Activated CD4-positive, CD25-positive, alpha-beta regulatory T cell treated with anti-CD3 and anti-CD28 coated beads, Interleukin-2, amount 50 U/mL, for 16 hours (primary cell): ENCODE measurements at places on chromosomes 16 and 17.

DNA sequence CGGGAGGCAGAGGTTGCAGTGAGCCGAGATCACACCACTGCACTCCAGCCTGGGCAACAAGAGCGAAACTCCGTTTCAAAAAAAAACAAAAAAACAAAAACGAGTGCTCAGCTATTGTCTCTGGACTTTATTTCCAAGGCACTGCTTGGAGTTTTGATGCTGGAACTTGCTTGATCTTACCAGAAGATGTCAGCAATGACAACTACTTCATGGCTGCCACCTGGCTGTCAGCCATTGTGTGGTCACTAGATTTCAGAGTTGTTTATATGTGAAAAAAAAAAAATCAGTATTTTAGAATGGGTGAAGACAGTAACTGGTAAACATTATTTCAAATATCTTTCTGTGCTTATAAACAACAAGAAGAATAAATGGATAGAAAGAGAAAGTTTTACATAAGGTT, 26.3 kb upstream of the OR4D1 start:
- DNase-seq: no peak

DNA sequence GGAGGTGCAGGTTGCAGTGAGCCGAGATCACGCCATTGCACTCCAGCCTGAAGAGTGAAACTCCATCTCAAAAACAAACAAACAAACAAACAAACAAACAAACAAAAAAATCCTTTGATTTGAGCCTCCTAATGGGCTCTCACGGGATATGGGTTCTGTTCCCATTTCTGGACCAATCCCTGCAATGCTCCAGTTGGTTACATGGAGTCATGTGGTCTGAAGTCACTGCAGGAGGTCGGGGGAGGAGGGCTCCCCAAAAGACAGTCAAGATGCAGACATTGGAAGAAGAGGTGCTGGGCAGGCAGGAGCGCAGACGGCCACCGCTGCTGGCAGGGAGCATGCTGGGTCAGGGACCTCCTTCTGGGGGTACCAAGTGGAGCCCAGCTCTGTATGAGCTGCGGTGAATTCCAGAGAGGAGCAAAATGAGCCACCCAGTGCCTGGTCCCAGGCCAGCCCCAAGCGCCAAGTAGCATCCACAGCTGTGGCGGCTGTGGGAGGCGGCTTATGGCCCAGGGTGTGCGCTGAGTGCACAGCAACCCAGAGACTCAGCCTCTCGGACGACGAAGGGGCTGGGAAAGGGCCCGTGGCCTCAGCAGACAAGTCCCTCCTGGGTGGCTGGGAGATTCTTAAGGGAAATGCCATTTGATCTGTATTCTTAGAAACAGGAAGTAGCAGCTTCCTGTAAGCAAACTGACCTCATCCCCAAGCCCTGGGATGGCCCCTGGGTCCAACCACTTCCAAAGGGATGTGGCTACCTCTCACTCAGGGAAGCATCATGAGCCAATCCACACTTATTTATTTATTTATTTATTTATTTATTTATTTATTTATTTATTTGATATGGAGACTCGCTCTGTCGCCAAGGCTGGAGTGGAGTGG, 19.6 kb upstream of the ATP2A3 start:
- DNase-seq: no peak

DNA sequence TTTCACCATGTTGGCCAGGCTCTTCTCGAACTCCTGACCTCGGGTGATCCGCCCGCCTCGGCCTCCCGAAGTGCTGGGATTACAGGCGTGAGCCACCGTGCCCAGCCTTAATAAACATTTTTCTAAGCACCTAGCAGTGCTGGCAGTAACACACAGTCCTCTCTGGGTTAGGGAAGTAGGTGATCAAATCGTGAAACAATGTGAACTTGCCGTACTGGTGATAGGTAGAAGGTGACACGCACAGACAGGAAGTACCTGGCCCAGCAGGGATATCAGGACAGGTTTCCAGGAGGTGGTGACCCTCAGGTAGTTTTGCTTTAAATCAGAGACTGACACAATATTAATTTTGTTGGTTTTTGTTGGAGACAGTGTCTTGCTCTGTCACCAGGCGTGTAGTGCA, 4.5 kb downstream of the PLD2 start:
- DNase-seq: no peak

- DNase-seq: no peak
Observed at GRCh38 chr16:69443927-69444631, 19.7 kb downstream of the CYB5B start.

- no peak for DNase-seq
Observed at GRCh38 chr16:10932959-10933710, 9.1 kb downstream of the DEXI start.
